ENCODE measurements at places on chromosomes 12 and 14.
A peak's percentile ranks its signal among the peaks of the same experiment; 100 is the strongest.

- no peaks in the 10 kb centered on the region for H3K27me3 ChIP-seq
- H3K36me3 ChIP-seq = no peaks in the 10 kb centered on the region
- H3K4me1 ChIP-seq = peaks cover 3% of the 10 kb centered on the region
- no peak overlapping the region for H3K4me3 ChIP-seq
- no peak overlapping the region for H3K27ac ChIP-seq
Observed at GRCh38 chr12:122830517-122831214, 4.6 kb upstream of the HIP1R start.

DNA sequence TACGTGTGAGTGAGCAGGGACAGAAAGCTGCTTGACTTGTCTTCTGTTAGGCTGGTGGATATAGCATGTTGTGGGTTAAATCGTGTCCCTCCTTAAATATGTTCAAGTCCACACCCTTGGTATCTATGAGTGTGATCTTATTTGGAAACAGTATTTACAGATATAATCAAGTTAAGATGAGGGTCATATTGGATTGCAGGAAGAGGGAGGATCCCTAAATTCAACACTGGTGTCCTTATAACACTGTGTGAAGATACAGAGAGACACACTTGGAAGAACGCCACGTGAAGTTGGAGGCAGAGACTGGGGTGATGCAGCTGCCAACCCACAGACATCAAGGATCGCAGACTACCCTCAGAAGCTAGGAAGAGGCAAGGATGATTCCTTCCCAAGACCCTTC is 275.2 kb upstream of the SSTR1 start:
- no peaks in the 10 kb centered on the region for H3K27me3 ChIP-seq
- DNase-seq = no peak
- no peak overlapping the region for H3K4me3 ChIP-seq
- no peaks in the 10 kb centered on the region for H3K4me1 ChIP-seq
- H3K27ac ChIP-seq = no peak overlapping the region

- no peaks in the 10 kb centered on the region for H3K36me3 ChIP-seq
- no peak for DNase-seq
- no peak overlapping the region for H3K4me3 ChIP-seq
- peak overlapping the region; percentile 80 for H3K27ac ChIP-seq
- H3K4me1 ChIP-seq = peaks cover 49% of the 10 kb centered on the region
- H3K27me3 ChIP-seq = no peaks in the 10 kb centered on the region
Observed at GRCh38 chr14:63897721-63898163, 44.9 kb downstream of the SYNE2 start.

GRCh38 chr12:38872561-38872960 is 32.8 kb downstream of the CPNE8 start:
- DNase-seq = no peak
- no peaks in the 10 kb centered on the region for H3K36me3 ChIP-seq
- no peaks in the 10 kb centered on the region for H3K27me3 ChIP-seq
- no peak overlapping the region for H3K4me3 ChIP-seq

- no peak overlapping the region for H3K4me3 ChIP-seq
- no peak overlapping the region for H3K27ac ChIP-seq
- no peaks in the 10 kb centered on the region for H3K4me1 ChIP-seq
- no peaks in the 10 kb centered on the region for H3K36me3 ChIP-seq
Observed at GRCh38 chr14:70032447-70032846, 153.2 kb downstream of the SMOC1 start.

DNA sequence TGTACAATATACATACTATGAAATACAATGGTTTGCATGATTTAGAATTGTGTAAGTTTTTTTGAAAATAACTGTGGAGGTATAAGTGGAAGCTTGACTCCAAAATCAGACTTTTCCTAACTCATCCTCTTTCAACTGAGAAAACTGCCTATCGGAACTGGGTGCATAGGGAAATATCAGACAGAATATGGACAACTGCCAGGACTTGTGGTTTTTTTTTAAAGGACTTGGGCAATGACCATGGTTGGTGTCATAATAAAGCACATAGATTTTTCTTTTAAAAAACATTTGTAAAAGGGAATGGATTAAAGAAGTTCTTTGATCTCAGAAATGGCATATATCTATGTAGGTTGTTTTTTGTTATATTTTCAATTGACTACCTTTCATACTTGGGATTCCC is 53.3 kb upstream of the LRRK2 start:
- H3K27ac ChIP-seq = no peak overlapping the region
- H3K4me3 ChIP-seq = no peak overlapping the region
- no peak for DNase-seq
- no peaks in the 10 kb centered on the region for H3K27me3 ChIP-seq
- no peaks in the 10 kb centered on the region for H3K36me3 ChIP-seq

GRCh38 chr14:66099451-66099850 is 386.7 kb upstream of the CCDC196 start:
- no peak overlapping the region for H3K27ac ChIP-seq
- no peaks in the 10 kb centered on the region for H3K36me3 ChIP-seq
- no peak overlapping the region for H3K4me3 ChIP-seq
- DNase-seq = no peak
- no peaks in the 10 kb centered on the region for H3K27me3 ChIP-seq

DNA sequence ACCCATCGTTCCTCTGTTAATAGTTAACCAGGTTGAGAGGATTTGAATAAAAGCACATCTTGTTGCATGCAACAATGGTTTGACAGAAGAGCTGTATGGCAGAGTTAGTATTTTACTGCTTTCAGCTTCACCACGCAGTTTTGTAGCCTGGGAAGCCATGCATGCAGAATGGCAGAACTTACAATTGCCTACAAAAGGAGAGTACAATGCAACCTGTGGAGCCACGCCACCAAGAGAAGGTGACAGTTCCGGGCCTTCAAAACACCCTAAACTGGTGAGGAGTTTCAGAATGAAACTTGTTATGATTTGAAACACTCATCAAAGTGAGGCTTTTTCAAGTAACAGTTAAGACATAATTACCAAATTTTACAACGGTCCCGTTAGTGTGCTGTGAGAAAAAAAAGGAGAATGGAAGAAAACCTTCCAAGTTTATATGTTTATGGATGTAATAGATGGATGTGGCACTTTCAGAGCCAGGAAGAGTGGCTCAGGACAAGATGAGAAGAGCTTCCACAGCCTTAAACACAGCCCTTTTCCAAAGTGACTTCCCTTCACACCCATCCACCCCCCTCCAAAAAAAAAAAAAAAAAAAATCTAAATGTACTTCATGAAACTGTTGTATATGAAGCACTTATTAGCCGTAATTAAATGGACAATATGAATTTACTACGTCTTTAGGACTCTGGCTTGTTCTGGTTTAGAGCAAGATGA is 158.7 kb downstream of the EGLN3 start:
- no peaks in the 10 kb centered on the region for H3K36me3 ChIP-seq
- no peak overlapping the region for H3K27ac ChIP-seq
- H3K27me3 ChIP-seq = no peaks in the 10 kb centered on the region
- DNase-seq = no peak
- no peaks in the 10 kb centered on the region for H3K4me1 ChIP-seq
- no peak overlapping the region for H3K4me3 ChIP-seq

- no peak overlapping the region for H3K4me3 ChIP-seq
- H3K27me3 ChIP-seq = no peaks in the 10 kb centered on the region
- no peak for DNase-seq
- H3K4me1 ChIP-seq = no peaks in the 10 kb centered on the region
Observed at GRCh38 chr14:72788255-72788654, 105.6 kb downstream of the DPF3 start.

- no peaks in the 10 kb centered on the region for H3K27me3 ChIP-seq
- H3K27ac ChIP-seq = no peak overlapping the region
- no peak for DNase-seq
- H3K4me3 ChIP-seq = no peak overlapping the region
Observed at GRCh38 chr12:105013892-105014291, 27.8 kb downstream of the NOPCHAP1 start.

DNA sequence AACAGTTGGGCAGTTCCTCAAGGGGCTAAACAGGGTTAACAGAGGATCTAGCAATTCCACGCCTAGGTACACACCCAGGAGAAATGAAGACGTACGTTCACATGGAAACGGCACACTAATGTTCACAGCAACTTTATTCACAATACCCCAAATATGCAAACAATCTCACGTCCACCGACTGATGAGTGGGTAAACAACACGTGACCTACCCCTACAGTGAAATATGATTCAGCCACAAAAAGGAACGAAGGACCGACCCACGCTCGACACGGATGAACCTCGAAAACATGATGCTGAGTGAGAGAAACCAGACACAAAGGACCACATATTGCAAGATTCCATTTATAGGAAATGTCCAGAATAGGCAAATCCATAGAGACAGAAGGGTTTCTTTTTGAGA is 112.7 kb downstream of the NCOR2 start:
- no peak for DNase-seq
- no peaks in the 10 kb centered on the region for H3K27me3 ChIP-seq
- peak overlapping the region; percentile 44 for H3K27ac ChIP-seq
- no peak overlapping the region for H3K4me3 ChIP-seq
- no peaks in the 10 kb centered on the region for H3K36me3 ChIP-seq
- peaks cover 30% of the 10 kb centered on the region for H3K4me1 ChIP-seq

DNA sequence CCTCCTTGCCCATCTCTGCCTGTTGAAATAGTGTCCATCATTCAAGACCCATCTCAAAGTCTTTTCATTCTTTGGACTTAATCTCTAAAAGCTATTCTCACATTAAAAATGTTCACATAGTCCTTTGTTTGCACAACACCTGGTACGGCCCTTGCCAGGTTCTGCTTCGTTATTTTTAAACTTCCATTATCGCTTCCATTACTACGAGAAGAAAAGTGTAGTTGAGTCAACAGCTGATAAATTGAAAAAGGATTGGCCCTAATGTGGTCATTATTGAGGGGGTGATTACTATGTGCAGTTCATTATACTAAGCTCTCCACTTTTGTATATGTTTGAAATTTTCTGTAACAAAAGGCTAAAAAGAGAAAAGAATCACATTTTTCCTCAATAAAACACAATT is 17.8 kb downstream of the KCNJ8 start:
- no peaks in the 10 kb centered on the region for H3K4me1 ChIP-seq
- no peak for DNase-seq
- H3K36me3 ChIP-seq = no peaks in the 10 kb centered on the region
- no peaks in the 10 kb centered on the region for H3K27me3 ChIP-seq

DNA sequence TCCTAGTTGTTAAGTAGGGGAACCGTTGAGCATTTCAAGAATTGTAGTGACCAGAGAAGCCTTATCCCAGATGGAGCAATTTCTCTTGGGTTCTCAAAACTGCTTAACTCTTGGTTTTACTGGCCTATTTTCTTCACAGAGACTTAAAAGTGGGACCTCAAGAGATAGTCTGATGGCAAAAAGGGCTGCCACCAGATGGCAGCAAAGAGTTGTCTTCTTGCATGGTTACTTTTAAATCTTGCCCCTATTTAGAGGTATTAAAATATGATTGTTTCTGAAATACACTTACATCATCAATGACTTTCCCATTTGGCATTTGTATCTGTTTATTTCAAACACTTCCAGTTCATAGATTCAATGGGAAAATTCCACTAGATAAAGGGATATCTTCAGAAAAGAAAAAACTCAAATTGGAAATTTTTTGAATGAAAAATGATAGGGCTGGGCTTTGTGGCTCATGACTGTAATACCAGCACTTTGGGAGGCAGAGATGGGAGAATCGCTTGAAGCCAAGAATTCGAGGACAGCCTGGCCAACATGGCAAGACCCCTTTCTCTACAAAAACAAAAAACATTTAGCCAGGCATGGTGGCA is 69.9 kb upstream of the CNTN1 start:
- no peaks in the 10 kb centered on the region for H3K27me3 ChIP-seq
- no peaks in the 10 kb centered on the region for H3K4me1 ChIP-seq
- H3K27ac ChIP-seq = no peak overlapping the region
- no peak overlapping the region for H3K4me3 ChIP-seq
- no peaks in the 10 kb centered on the region for H3K36me3 ChIP-seq
- DNase-seq = peak; percentile 22

DNA sequence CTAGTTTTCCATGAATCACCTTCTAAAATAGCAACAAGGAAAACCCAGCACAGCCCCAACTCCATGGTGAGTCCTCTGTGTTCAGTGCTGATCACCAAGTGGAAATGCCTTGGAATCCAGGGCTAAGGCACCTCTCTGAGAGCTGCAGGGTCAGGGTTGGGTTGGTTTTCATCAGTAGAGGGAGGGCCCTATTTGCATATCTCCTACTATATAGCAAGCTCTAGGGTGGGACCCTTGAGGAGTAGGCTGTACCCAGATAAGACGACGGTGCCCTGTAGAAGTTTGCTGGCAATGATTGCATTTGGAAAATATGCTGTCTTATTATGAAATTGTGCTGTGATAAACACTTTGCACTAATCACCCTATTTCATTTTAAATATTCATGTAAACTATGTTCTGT is 1011.8 kb downstream of the TMEM121 start:
- DNase-seq = no peak
- no peaks in the 10 kb centered on the region for H3K36me3 ChIP-seq
- no peak overlapping the region for H3K27ac ChIP-seq

DNA sequence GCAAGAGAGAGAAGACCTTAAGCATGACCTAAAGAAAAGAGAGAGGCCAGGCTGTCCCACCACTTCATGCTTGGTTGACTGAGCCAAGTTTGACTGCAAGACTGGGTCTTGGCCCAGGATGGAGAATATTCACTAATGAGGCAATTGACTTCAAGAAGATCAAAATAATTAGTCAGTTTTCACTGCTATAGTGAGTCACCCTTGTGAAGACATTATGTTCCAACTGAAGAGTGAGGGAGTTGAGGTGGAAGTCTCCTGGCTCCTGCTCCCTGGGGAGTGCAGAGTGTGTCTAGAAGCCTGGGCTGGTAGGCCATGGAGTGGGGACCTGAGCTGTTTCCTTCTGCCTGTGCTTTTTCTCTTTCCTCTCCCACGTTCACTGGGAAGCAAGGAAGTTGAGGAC is 117.6 kb downstream of the CACNA1C start:
- no peaks in the 10 kb centered on the region for H3K36me3 ChIP-seq
- no peak overlapping the region for H3K27ac ChIP-seq
- DNase-seq = no peak
- H3K27me3 ChIP-seq = peaks cover 2% of the 10 kb centered on the region

DNA sequence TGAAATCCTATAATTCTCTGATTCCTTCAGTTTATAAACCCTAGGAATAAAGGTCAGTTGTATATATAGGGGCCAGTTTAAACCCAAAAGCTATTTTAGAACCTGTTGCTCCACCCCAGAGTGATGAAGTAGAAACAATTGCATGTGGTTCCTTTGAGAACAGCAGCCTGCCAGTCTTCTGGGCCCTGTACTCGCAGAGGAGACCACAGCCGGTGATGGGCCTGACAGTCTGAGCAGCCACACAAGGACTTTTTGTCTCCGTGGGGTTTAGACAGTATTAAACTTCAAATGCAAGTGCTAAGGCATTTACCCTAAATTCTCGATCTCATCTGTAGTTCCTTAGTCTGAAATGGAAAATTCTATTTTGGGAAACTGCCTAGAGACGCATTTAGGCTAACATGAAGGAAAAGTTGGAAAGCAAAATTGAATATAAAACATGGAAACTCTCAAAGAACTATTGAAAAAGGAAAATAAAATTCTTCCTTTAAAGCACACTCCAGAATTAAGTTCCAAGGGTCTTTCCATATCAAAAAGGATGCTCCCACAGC is 80.6 kb downstream of the PRICKLE1 start:
- no peak for DNase-seq
- H3K36me3 ChIP-seq = no peaks in the 10 kb centered on the region
- H3K4me3 ChIP-seq = no peak overlapping the region
- no peaks in the 10 kb centered on the region for H3K27me3 ChIP-seq
- no peaks in the 10 kb centered on the region for H3K4me1 ChIP-seq
- no peak overlapping the region for H3K27ac ChIP-seq

All from Panc1 (cell line).